ENCODE measurements at places on chromosomes 5 and 9.

- DNase-seq, result no peak
Measured at GRCh38 chr5:160957312-160957861, 105.4 kb upstream of the ATP10B start.

DNA sequence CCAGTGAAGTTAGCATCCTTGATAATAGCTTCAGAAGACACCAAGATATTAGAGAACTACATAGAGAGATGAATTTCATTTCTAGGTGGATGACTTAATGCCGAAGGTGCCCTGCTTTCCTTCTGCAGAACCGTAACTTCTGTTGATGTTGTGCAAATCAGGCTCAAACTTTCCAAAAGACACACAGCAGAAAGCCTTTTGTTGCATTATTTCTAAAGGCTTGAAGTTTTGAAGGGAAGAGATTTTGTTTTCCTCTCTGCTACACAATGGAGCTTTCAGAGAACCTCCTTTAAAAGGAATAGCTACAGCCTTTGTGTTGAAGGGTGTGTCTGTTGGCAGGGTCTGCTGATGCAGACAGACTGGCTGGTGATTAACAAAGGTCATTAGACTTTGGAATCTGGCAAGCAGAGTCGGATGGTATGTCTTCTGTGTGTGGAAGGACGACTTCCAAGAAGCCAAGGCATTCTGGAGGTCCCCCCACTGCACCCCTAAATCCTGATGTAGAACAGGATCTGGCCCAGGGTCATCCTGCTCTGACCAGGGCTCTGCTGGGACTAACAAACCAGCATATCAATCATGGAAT is 57.8 kb downstream of the ZNF462 start:
- no peak for DNase-seq

- peak; percentile 56 for DNase-seq
Measured at GRCh38 chr5:170623576-170624181, 119.9 kb downstream of the KCNIP1 start.

DNA sequence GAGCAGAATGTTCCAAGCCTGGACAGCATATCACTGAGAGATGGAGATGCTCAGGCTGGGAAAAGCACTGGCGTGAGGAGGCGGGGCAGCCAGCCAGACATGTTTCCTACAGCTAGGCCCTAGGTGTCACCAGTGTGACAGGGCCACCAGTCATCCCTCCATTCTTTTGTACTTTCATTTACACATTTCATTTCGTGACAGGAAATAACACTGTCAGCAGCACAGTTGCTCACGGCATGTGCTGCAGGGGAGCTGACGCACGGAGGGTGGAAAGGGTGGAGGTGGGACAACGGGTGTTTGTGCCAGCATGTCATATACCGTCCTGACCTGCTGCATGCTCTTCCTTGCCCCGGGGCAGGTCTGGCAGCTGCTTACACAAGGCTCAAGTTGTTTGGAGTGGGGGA is 14.8 kb upstream of the CEMIP2 start:
- no peak for DNase-seq

- DNase-seq, result no peak
Measured at GRCh38 chr9:110605565-110605964, 26.0 kb upstream of the SVEP1 start.

GRCh38 chr5:172463031-172463430 is 8.7 kb upstream of the SH3PXD2B start:
- DNase-seq, result no peak
